Sigmoid colon (tissue), 7 donors: ENCODE measurements at places on chromosomes 5 and 9. TPM values are rescaled to one million over a fixed set of nuclear protein-coding genes. Genes with fewer than 3 reads are reported as not detected.

- DNase-seq, result no peak
Observed at GRCh38 chr5:83450183-83450966, 21.2 kb upstream of the VCAN start.

The LRRC19 gene
- total RNA-seq, result 0.83 TPM

GRCh38 chr9:133347515-133347984 lies 381 bp downstream of the MED22 start:
- DNase-seq, result no peak

The TAF11L3 gene
- not detected for total RNA-seq

The CARD9 gene
- 2.4 TPM for total RNA-seq

GRCh38 chr5:170278611-170279458 lies 18.7 kb downstream of the LCP2 start:
- DNase-seq, result peak; percentile 69

DNA sequence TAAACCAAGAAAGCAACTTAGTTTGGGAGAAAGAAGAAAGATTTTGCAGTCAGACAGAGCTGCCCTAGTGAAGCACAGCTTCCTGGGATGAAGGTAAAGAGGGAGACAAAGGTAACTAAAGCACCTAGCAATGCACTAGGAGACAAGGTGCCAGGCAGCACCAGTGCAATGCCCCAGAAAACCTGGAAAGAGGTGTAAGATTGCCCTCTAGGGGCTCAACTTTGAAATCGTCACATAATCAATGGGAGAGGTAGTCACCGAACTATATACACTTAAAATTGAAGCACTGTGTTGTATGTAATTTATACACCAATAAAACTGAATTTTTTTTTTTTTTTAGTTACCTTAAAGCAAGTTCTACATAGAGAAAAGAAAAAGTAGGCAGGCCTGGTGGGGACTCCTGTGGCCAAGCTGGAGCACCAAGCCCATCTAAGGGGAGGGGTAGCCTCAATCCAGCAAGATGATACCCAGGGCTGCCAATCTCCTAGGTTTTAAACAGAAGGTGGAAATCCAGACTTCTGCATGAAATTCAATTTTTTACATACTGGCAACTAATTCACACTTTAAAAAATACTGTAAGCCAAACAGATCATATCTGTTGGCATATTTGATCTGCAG lies 48.2 kb downstream of the CDK5RAP2 start:
- no peak for DNase-seq

DNA sequence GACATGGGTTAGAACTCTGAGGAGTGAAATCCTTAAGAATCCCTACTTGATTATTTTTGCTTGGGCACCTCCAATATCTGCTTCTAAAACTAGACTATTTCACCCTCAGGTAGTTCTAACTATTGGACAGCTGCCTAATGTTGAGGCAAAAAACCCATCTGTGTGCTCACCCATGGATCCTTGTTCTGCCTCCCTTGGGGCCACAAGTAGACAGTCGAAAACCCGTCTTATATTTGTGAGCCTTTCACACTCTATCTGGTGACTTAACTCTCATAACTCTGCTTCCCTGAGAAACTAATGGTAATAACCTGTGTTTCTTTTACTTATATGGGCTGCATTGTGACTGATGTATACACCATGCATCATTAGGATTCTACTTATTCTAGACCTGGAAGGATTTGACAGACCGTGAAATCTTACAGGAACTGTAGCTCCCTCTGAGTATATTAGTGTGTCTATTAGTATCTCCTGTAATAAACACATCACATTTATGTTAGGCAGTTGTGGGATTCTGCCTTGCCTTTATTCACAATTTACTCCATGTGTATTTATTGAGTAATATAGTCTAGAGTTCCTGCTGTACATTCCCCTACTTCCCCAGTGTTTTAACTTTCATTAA lies 94.6 kb upstream of the SGCD start:
- DNase-seq, result no peak

DNA sequence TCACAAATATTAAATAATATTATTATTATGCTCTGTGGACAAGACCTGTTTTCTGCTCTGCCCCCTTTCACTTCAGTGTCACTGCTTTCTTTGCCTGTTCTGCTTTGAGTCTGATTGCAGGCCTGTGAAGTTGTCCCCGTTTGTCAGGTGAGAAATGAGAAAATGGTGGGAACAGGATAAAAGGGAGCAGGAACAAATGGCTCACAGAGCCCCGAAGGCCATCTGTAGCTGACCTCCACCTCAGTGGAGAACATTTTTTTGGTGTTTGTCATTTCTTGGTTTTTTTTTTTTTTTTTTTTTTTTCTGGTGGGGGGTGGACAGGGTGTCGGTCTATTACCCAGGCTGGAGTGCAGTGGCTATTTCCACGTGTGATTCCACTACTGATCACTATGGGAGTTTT lies 13.2 kb upstream of the S100Z start:
- no peak for DNase-seq

The SPRY4 gene
- total RNA-seq, result 15.7 TPM

The FGF18 gene
- total RNA-seq, result not detected

DNA sequence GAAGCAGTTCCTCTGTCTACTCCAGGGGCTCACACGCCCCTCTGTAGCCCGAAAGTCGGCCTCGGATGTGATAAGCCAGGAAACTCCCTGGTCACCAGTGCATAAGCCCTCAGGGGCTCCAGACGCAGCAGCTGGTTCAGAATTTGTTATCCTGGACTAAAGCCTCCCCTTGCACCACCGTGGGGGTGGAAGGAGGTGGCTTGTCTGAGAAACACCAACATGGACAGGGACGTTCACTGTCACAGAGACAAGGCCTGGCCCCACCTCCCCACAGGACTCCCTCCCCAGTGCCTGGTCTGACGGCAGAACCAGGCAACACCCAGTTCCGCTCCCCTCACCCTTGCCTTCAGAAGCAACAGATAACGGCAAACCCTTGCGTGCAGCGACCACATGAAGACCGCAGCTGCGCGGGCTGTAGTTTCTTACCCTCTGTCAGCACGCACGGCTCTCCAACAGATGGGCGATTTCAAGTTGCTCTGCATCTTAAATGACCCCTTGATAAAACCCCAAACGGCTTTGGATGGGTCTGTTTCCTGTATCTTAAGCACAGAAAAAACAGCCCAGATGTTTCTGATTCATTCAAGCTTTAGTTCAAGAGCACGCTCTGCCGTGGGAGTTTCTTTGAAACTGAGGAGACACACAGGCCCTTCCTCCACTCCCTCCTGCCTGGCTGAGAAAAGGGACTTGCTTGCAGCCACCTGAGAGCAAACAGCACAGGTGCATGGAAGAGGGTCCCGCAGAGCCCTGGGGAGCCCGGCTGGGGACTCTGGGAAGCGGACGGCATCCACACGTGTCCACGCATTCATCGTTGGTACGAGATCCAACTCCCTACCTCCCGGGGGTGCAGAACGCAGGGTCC lies 44.7 kb upstream of the NKD2 start:
- no peak for DNase-seq

GRCh38 chr5:76718880-76719279 lies 3.0 kb downstream of the F2R start:
- no peak for DNase-seq

GRCh38 chr5:10145923-10146401 lies 103.7 kb downstream of the ATPSCKMT start:
- no peak for DNase-seq

DNA sequence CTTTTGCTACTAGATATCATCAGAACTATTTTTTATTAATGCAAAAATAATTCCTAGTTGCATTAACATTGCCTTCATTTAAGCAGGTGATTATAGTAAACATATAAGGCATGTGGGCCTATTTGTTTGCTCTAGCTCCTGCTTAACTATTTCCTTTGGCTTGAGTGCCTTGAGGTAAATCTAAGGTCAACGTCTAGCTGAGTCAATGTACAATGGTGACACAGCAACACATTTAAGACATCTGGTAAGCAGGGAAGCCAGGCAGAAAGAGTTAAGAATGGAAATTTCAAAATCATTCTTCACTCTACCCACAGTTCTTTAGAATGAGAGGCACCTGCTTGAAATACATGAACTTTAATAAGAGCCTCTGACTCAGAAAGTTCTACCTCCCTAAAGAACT lies 111.9 kb upstream of the FST start:
- no peak for DNase-seq

DNA sequence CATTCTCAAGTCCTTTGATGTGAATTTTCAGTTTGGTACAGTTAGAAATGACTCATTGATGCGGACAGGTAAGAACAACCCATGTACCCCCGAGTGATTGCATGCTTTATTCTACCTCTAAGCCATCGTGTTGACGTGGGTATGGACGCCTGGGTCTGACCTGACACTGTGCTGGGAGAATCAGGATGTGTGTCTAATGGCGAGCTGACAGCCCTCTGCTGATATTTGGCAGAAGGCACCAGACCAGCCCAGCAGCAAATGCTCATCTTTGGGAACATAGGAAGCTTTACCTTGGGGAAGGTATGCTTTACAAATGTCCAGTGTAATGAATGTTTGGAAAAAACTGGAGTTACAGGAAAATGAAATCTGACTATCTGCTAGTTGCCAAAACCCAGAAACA lies 20.1 kb downstream of the SLC46A2 start:
- no peak for DNase-seq

DNA sequence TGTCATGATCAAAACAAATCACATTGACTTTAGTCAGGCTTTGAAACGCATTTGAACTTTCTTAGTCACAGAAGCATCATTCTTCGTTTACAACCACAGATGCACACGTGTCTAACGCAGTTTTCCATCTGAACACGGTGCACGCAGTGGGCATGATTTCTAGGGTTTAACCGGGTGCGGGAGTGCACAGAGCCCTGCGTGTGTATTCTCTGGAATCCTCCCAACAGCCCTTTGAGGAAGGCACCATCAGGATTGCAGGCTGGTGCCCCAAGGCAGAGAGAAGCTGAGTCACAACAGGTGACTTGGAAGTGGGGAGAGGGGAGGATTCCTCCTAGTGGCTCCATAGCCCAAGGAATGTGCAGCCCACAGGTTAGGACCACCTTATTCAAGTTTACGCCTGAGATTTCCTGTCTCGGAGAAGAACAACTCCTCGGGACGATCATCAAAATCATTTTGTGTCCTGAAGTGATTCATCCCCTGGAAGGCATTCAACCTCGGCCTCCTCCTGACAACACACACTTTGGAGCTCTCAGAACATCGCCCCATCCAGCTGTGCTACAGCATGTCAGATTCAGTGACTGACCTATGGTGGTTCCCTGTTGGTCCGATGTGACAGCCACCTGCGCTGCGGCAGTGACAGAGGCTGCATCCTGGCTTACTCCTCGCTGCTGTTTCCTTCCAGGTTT lies 13.1 kb downstream of the ROPN1L start:
- DNase-seq, result no peak
